ENCODE measurements at places on chromosomes 12 and 14.

GRCh38 chr12:24469089-24469488 is 479.8 kb downstream of the BCAT1 start:
- no peak for DNase-seq

DNA sequence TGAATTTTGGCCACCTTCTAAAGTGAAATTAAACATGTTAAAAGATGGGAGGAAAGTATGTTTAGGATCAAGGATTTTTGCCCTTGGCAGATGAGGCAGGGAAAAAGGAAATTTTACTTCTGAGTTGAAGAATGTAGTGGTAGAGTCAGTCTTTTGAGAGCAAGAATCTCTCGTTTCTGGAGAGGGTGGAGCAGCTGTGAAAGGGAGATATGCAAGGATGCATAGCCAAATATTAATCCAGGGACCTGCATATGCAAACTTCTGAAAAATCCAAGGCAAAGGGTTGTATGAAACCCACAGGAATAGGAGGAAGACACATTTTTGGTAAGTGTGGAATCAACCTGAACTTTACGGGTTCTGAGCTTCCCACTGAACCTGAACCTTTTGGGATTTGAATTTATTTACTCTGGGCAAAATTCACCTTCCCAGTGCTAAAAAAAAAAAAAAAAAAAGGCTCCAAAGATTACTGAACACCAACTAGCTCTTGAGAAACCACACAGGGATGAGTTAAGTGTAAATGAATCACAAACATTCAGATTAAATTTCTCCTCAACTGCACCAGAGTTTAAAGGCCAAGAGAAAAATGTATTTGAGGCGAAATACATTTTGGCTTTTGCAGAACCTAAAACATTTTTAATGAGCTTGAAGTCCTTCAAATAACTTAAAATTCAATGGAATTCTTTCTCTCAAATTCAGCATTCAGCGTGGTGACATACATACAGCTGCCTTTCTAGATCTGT is 187.1 kb upstream of the CDKN3 start:
- no peak for DNase-seq

- no peak for DNase-seq
Observed at GRCh38 chr14:76877871-76878270, 51.7 kb downstream of the LRRC74A start.

DNA sequence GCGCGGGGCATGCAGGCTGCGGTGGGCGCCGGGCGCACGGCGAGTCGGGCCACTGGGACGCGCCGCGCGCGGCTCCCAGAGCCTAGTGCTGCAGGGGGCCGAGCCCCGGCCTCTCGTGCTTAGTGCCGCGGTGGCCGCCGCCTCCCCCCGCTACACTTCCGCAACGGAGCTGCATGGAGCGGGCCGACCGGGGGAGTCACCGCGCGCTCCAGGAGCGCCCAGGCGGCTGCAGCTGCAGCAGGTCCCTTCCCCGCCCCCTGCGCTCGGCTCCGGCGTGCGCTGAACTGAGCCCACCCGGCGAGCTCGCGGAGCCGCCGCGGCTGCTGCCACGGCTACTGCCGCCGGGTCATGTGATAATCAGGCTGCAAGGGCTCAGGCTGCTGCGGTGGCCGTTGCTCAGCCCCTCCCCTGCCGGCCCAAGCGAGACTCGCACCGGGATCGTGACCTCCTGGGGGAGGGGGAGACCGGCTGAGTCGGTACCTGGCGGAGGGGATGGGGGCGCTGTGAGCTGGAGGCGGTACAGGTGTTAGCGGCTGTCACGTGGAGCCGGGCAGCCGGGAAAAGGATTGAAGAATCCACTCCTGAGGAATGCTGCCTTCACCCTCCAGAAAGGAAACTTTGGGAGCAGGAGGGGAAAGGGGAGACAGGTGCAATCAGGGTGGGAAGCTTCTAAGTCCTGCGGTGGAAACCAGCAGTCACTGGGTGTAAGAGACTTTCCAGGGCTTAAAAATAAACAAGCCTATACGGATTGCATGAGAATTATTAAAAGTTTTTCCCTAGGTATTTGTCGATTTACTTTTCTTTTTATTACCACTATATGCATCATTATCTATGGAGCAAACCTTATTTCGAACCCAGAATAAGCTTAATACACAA is at the start of gene PPM1H:
TSS of gene PPM1H (minus strand) at position 352 of the 876 bp plus-strand sequence. CDS start 414 bp downstream, outside the sequence.
- peak; percentile 60 for DNase-seq

DNA sequence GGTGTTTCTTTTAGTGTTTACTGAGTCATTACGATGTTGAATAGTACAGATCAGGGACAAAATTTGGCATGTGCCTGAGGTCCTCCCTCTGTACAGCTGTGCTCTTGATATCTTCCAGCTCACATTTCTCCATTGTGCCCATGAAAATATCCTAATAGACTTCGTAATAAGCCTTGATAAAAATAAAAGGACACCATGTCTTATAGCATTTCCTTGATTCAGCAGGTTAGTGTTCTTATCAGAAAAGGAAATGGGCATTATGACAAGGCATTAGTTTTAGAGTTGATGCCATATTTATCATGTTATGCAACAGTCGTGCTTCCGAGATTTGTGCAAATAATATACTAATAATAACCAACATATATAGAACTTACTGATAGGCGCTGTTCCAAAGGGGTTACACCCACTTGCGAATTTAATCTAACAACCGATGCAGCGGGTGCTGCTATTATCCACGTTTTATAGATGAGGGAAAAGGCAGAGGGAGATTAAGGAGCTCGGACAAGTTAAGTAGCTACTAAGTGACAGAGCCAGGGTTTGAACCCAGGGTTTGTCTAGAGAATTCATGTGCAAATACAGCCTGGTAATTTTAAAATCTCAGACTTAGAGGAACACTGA is 15.1 kb upstream of the WNK1 start:
- DNase-seq, result no peak

- DNase-seq, result no peak
Observed at GRCh38 chr14:64159588-64159987, 134.6 kb downstream of the ESR2 start.

DNA sequence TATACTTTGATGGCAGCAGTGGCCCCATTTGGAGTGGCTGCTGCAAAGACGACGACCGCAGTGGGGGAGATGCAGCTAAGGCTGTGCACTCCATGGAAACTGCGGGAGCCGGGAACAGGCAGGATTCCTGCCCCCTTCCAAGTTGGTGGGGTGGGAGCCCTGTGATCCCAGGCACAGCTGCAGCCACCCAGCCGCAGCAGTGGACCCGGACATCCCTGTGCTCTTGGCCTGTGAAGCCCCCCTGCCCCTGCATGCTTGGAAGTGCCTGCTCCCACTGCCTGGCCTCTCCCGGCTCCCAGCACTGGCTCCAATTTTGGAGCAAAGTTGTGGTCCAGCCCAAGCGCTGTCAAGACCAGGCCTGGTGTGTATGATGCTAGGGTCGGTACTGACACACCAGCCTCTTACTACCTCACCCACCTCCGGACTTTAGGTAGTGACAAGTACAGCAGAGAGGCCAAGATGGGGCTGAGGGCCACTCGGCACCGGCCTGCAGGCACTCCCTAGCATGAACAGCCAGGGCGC is 502.8 kb upstream of the RPL10L start:
- DNase-seq, result no peak

- DNase-seq, result no peak
Observed at GRCh38 chr12:109758426-109759420, 45.1 kb downstream of the FAM222A start.

- no peak for DNase-seq
Observed at GRCh38 chr14:23437133-23438100, 2.0 kb upstream of the MYH7 start.

- DNase-seq, result no peak
Observed at GRCh38 chr12:116710370-116711150, 27.3 kb downstream of the SPRING1 start.

GRCh38 chr14:63269561-63270225 is 49.0 kb downstream of the GPHB5 start:
- no peak for DNase-seq

Measured in AML-193 (cell line).